ENCODE measurements at places on chromosomes 4 and X. TPM values are rescaled to one million over a fixed set of nuclear protein-coding genes. Genes with fewer than 3 reads are reported as not detected.

The SLC6A14 gene
- 0.03 TPM for total RNA-seq

The FGF5 gene
- total RNA-seq = 1.3 TPM

The IGFBP7 gene
- 9.5 TPM for total RNA-seq

The TGIF2LX gene
- not detected for total RNA-seq

The ITM2A gene
- 0.49 TPM for total RNA-seq

The ADGRG4 gene
- total RNA-seq = not detected

The ARMCX2 gene
- 1.0 TPM for total RNA-seq

The ZNF141 gene
- total RNA-seq = not detected

DNA sequence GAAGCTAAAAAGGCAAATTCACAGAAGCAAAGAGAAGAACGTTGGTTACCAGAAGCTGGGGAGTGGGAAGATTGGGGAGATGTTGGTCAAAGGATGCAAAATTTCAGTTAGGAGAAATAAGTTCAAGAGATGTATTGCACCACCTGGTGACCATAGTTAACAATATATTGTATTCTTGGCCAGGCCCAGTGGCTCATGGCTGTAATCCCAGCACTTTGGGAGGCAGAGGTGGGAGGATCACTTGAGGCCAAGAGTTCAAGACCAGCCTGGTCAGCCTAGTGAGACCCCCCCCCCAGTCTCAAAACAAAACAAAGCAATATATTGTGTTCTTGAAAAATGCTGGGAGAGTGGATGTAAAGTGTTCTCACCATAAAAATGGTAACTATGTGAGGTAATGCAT lies 67.9 kb downstream of the TAB3 start:
- DNase-seq = no peak

GRCh38 chr4:13396161-13396560 lies 88.0 kb downstream of the RAB28 start:
- DNase-seq = no peak

DNA sequence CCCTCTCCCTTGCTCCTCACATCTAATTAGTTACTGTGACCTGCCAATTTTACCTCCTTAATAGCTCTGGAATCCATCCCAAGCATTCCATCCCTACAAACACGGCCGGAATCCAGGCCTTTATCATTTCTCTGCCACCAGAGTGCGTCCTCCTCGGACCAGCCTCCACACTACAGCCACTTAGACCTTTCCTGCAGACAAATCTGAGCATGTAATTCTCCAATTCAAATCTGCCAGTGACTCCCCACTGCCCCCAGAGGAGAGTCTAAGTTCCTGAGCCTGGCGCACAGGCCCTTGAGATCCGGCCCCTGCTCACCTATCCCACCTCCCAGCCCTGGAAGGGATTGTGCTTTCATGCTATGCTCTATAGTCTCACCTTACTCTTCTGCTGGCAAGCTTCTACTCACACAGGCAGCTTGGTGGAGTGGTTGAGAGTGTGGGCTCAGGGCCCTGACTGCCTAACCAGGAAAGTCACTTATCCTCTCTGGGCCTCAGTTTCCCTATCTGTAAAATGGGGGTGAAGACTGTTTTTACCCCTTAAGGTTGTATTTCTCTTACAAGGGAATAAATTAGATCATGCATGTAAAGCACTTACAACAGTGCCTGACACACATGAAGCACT lies 31.2 kb downstream of the PJA1 start:
- DNase-seq = no peak

DNA sequence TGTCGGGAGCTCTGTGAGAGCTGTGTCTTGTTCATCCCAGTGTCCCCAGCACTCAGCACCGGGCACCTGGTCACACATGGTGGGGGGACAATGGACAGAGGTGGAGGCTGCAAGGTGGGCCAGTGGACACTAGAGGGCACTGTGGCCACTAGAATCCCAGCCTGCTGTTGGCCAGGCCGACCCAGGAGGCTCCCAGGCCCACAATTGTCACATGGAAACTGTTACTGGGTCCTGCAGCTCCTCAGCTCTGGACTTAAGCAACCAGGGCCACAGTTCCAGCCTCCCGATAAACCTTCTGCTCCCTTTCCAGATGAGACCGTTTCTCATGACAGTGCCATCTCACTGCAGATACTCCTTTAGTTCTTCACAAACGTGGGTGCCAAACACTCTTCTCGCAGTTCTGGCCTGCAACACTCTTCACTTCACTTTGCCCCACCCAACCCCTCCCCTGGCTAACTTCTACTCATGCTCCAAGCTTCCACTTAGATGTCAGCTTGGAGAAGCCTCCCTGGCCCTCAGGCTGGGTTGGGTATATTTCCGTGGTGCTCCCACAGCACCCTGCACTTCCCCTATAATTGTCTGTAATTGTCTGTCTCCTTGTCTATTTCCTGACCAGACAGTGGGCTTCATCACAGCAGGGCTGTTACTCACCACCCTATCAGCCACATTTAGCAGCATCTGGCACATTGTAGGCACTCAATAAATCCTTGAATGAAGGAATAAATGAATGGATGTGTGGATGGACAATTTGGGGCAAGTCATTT lies 3.5 kb upstream of the IQSEC2 start:
- DNase-seq = no peak

- DNase-seq = no peak
Observed at GRCh38 chrX:40078489-40079227, 19.1 kb downstream of the BCOR start.

DNA sequence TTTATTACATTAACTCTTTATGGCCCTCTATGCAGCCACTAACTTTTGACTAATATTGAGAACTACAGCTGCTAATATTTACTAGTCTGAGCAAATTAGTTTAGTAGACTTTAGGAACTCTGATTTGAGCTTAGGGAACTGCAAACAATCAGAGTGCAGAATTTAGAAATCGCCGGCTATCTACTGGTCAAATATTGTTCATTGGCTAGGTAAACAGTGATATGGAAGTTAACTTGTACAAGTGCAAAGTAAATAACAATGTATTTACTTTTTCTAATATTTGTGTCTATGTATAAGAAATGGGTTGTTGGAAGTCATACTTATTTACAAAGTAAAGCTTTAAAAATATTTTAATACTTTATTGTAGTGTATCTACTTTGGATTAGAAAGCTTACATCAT lies 279.6 kb downstream of the CFAP299 start:
- no peak for DNase-seq

DNA sequence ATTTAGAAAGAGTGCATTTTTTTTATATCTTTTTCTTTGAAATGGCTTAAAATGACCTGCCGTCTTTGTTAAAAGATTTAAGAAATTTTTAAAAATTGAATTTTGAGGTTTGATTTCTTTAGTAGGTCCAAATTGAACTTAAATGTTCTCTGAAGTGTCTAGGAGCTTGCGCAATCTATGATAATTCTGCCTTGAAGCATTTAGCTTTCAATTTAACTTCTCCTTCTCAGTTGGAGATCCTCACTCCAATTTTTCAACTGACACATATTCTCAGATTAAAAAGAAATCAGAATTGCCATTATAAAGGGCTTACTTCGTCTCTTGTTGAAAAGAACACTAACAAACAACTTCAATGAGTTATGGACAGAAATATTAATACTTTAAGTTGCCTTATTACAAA lies 273.5 kb downstream of the TMA16 start:
- no peak for DNase-seq

DNA sequence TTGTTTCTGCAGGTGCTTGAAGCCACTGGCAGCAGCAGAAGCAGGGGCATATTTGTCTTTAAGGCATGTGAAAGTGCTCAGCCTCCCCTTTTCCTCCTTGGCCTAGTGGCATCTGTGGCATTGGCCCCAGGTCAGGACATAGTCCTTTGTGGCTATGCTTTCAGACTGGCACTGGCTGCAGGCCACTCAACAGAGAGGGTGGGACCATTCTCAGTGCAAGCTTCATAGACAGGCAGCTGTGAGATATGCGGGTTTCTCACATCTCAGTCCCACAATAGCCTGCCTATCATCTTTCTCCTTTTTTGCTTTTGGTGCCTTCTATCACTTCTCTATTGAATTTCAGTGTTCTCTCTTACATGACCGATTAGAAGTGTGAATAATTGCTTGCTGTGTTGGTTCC lies 104.8 kb downstream of the ACTRT1 start:
- no peak for DNase-seq

All from Panc1 (cell line).